ENCODE measurements at places on chromosomes 3 and 15.

DNA sequence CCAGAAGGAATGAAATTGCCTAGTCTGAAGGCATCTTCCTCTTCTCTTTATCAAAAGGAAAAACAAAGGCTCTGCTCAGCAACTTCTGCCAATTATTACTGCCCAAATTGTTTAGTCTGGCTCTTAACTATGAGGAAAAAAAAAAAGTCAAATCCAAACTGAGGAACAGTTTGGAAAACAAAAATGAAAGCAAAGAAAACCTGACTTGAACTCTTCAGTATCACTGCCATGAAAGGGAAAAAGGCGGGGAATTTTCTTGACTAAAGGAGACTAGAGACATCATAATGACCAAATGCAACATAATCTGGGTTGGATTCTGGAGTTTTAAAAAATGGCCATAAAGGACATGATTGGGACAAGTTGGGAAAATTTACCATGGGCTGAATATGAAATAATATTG is 156.3 kb downstream of the STT3B start:
- DNase-seq = no peak

DNA sequence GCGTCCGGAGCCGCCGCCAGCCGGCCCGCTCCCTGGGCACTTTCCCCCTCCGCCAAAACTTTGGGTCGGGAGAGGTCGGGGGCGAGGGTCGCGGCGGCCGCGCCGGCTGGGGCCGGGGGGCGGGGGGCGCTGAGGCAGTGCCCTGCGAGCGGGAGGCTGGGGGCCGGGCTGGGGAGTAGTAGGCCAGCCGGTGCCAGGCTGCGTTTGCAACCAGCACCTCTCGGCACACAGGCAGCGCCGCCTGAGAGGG is 452 bp downstream of the BBX start:
- DNase-seq = peak; percentile 66

DNA sequence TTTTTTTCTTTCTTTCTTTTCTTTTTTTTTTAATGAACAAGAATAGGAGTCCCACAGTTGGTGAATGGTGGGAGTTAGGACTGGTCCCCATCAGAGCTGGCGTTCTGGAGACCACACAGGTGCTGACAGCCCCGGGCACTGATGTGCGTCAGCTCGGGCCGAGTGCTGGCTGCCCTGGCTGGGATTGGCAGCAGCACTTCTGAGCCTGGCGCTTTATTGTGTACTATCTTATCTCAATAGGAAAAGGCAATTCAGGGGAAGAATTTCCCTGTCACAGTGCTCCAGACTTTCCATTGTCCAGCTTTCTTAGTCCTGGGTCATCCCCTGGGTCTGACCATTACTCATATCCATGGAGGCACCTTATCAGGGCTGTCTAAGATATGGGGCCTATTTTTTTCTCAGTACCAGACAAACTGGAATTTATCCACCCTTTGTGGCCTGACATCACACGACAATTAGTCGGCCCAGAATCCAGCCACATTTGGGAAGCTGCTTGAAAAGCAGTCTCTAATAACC is 54.1 kb downstream of the TMEM44 start:
- no peak for DNase-seq

DNA sequence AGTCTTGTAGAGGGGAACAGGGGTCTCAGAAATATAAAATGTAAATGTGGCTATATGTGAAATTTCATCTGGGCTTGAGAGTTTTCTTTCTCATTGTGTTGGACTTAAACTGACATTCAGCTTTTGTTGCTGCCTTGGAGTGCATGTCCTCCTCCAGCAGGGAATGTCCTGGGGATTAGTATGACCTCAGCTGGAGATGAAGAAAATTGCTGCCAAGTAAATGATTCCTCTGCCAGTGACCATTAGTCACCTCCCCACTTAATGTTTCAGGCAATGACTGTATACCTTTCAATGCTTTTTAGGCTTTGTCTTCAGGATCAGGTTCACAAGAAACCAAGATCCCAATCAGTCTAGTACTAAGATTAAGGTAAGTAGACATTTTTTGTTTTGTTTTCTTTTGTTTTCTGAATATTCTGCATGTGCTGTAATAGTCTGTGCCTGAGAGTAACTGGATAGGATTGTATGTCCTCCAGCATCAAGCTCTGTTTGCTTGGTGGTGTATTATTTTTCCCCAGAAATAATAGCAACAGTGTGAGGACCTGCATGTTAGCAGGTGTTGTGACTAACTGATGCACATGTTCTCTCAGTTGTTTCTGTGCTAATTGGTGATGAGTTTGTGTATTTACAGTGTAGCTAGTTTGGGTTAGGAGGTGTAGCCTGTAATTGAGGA is 18.1 kb upstream of the SLC22A13 start:
- DNase-seq = no peak

- DNase-seq = no peak
These were observed 18.3 kb downstream of the TRH start for GRCh38 chr3:129992781-129993180.
